Kidney (tissue), 22 donors: ENCODE measurements at places on chromosomes 3 and 15. TPM values are rescaled to one million over a fixed set of nuclear protein-coding genes. Genes with fewer than 3 reads are reported as not detected.

GRCh38 chr3:138642927-138643253, 34.3 kb downstream of the FAIM start:
- no peak overlapping the region for H3K27ac ChIP-seq
- no peaks in the 10 kb centered on the region for H3K4me1 ChIP-seq
- H3K27me3 ChIP-seq = no peaks in the 10 kb centered on the region
- DNase-seq = no peak

DNA sequence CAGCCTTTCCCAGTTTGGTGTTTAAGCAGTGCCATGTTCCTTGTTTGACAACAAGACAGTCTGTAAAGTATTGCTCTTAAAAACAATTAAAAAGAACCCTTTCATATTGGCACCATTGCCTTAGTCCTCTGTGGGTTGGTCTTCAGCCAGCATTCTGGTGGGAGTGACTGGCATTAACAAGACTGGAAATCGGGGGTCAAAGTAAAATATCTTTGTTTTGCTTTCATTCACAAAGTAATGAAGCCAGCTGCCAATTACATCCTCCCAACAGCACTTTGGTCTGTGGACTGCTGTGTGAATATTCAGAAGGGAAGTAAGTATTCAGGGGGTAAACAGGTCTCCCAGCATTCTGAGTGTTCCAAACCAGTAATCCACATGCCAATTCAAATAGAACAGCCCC, 8.3 kb upstream of the VILL start:
- no peak overlapping the region for H3K27ac ChIP-seq
- H3K4me1 ChIP-seq = no peaks in the 10 kb centered on the region
- no peak for DNase-seq
- no peaks in the 10 kb centered on the region for H3K27me3 ChIP-seq
- H3K36me3 ChIP-seq = peaks cover 15% of the 10 kb centered on the region
- no peak overlapping the region for H3K4me3 ChIP-seq

DNA sequence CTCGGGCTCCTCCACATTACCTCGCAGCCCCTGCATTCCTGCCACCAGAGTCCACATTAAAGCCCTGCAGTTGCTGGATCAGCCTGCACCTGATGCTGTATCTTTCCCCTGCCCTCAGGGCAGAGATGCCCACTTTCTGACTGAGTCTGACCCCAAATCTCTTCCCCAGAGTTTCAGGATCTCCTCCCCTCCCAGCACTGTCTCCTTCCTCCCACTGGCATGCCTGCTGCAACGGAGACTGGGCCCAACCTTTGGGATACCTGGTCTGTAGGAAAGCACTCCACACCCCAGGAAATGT, 20.6 kb upstream of the GP9 start:
- DNase-seq = no peak
- no peaks in the 10 kb centered on the region for H3K36me3 ChIP-seq
- H3K4me3 ChIP-seq = no peak overlapping the region
- no peak overlapping the region for H3K27ac ChIP-seq
- no peaks in the 10 kb centered on the region for H3K27me3 ChIP-seq
- no peaks in the 10 kb centered on the region for H3K4me1 ChIP-seq

Gene TM4SF1
- 173 TPM for total RNA-seq

Gene ANKRD34C
- total RNA-seq = not detected
